ENCODE measurements at places on chromosomes 13 and 19.
A peak's percentile ranks its signal among the peaks of the same experiment; 100 is the strongest.

- DNase-seq: no peak
Measured at GRCh38 chr13:51828730-51829567, 16.0 kb downstream of the TMEM272 start.

- no peak for DNase-seq
Measured at GRCh38 chr13:30103161-30103840, 204.1 kb downstream of the KATNAL1 start.

DNA sequence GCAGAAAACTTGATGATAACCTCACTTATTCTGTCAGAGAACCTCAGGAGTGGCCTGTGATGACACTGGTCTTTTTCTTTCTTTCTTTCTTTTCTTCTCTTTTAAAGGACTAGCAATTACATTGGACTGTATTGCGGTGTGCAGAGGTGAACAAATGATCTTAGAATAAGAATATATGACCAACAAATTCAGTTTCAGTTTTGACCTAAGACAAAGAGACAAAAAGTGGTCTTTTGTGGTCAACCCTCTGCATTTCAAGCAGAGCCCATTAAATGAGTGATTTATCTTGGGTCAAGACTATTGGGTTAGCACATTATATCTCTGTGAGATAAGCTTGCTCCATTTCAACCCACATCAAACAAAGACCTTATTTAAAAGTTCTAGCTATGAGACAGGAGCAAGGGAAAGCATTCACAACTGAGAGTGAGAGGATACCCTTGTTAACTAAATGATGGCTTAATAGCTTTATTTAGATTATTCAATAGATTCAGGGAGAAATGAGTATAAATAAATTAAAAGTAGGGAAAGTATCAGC, 644.4 kb downstream of the PCDH9 start:
- DNase-seq: no peak

DNA sequence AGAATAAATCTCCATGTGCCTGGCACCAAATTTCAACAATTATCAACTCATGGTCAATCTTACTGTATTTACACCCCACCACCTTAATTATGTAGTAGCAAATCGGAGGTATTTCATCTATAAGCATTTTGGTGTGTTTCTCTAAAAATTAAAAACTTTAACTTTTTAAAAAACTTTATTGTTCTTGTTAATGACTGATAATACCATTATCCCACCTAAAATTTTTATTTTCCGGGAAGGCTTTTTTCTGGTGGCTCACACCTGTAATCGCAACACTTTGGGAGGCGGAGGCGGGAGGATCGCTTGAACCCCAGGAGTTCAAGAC, 453 bp upstream of the PDCD2L start:
- DNase-seq: no peak

GRCh38 chr19:20028611-20029010, 10.7 kb downstream of the ZNF682 start:
- DNase-seq: no peak

DNA sequence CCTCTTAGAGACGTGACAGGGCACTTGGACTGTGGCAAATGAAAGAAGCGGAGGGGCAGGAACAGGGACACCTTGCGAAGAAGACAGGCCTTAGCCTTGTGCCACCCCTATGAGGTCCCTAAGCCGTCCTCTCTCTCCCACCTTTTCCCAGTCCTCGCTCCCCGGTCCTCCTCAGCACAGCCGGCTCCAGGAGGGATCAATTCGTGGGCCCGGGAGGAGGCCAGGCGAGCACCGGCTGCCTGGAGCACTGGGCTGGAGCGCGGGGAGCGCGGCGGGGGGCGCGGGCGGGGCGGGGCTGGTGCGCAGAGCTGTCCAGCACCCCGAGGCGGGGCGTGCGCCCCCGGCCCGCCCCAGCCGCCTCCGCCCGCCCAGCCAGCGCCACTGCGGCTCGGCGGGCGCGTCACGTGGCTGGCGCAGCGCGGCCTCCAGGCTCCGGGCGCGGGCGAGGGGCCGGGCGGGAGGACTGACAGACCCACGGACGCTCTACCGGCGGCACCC, at the start of gene LRP3:
Gene LRP3 (plus strand): TSS at position 466 of the 498 bp plus-strand sequence. CDS start 456 bp downstream, outside the sequence.
- DNase-seq: peak; percentile 27

DNA sequence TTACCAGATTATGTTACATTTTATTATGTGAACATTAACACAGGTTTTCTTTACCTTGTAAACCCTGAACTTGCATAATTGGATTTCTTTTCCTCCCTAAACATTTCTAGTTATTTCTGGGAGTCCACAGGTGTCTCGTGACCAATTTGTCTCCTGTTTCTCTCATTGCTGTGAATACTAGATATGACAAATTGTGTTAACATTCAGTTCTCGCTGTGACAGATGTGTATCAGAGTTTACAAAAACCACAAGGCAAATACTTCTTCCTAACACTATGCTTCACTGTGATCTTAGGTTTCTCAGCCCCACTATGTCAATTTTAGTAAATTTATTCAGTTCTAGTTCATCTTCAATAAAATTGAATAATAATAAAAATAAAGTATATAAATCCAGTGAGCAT, 1554.9 kb downstream of the EFNB2 start:
- no peak for DNase-seq

GRCh38 chr19:38173291-38174041, 50.6 kb downstream of the DPF1 start:
- peak; percentile 90 for DNase-seq

DNA sequence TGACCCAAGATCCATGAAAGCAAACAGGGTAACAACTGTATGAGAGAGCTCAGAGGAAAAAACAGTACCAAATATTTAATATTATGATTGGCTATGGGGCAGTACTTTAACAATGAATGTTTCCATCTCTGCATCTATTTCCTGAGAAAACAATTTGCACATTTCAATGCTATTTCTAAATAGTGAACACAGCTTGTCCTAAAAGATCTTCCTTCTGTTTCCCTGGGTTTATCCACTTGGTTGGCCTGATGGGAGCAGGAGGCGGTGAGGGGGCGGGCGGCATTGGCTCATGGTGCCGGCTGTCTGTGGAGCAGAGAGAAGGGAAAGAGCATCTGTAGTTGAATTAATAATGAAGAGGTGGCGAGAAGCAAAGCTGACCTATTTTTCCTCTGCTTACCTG, 291.4 kb downstream of the DCLK1 start:
- DNase-seq: no peak

DNA sequence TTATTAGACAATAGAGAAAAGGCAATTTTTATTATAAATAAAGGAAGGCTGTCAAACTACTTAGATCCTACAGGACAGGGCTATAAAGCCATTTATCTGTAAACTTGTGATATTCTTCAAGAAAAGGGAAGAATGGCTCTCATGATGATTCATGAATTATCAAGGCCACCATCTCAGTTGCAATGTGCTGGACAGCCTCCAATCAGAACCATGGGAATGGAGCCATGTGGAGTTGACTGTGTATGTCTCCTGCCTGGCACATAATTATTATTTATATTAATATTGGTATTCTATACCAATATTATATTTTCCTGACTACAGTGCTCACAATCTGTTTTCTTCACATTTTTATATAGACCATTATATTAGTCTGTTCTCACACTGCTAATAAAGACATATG, 560.5 kb upstream of the MIR17HG start:
- no peak for DNase-seq

DNA sequence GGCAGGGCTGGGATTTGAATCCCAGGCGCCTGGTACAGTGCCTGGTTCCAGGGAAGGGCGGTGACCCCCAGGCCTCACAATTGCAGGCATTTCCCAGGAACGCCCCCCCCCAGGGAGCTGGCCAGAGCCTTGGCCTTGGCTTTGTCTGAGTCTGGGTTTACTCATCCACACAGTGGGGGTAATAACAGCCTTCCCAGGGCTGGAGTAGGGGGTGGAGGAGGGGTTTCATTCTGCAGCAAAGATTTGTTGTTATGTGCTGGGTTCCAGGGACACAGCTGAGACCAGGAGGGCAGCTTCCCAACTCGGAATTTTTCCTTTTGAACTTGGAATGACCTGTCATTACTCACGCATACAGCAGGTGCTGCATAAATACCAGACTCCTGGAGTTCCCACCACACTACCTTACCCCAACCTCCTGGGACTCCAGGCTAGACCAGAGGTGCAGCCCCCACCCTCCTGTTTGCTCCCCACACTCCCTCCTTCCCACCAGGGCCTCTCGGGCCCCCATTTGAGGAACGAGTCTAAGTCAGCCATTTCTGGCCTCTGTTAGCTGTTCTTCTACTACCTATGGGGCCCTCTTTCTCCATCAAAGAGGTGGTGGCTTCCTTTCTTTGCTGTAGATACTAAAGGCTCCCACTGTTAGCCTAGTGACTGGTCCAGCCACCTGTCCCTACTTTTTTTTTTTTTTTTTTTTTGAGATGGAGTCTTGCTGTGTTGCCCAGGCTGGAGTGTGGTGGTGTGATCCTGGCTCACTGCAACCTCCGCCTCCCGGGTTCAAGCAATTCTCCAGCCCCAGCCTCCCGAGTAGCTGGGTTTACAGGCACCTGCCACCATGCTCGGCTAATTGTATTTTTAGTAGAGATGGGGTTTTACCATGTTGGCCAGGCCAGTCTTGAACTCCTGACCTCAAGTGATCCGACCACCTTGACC, 1.6 kb upstream of the ADAMTS10 start:
- DNase-seq: no peak

GRCh38 chr19:1661995-1662394, 9.6 kb upstream of the TCF3 start:
- no peak for DNase-seq

- no peak for DNase-seq
Measured at GRCh38 chr19:18373892-18374629, 11.9 kb upstream of the GDF15 start.

DNA sequence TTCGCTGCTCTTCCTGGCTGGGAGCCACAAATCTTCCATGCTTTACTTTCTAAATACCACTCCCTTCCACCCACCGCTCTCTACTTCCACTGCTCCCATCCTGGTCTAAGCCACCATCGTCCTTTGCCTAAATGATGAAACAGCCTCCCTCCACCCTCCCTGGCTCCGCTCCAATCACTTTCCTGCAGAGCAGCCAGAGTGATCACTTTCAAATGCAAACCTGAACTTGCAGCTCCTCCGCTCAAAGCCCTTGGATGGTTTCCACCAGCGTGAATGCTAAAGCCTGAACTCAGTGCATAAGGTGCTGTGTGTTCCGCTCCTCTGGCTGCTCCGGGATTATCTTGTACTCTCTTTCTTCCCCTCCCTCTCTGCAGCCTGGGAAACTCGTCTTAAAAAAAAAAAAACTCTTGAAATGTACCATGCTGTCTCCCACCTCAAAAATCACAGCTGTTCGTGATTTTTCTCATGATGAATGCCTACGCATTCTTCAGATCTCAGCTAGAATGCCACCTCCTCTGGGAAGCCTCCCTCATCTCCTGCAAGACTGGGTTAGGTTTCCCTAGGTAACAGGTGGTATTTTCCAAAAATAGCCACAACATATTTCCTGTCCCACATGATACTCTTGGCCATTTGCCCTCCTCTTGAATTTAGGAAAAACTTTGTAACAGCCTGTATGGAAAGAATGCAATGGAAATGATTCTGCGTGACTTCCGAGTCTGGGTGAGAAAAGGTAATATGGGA, 3.7 kb upstream of the SIN3B start:
- peak; percentile 23 for DNase-seq

DNA sequence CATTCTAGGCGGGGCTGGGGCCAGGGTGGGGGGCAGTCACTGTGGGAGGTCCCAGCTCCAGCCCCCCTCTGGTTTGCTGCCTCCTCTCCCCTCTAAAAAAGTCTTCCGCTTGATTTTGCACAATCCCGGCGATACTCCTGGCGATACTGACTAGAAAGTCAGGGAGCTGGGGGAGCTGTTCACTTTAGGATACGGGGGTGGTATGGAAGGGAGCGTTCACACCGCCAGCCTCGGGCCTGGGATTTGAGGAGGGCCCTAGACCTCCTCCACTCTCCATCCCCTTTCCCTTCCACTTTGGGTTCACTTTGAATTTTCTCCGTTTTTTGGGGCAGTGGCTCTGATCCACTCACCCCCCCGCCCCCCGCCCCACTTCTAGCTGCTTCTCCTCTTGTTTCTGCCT, 35.0 kb downstream of the KEAP1 start:
- no peak for DNase-seq

- DNase-seq: no peak
Measured at GRCh38 chr13:77143431-77143830, 116.5 kb upstream of the FBXL3 start.
